ENCODE measurements at places on chromosomes 3 and 15. TPM values are rescaled to one million over a fixed set of nuclear protein-coding genes. Genes with fewer than 3 reads are reported as not detected.

The ECE2 gene
- total RNA-seq = not detected

The PLA2G4D gene
- total RNA-seq = not detected

The PP2D1 gene
- not detected for total RNA-seq

The KPNA4 gene
- total RNA-seq = 36.6 TPM

The BBX gene
- 77.5 TPM for total RNA-seq

The ITIH1 gene
- not detected for total RNA-seq

The TMC3 gene
- total RNA-seq = not detected

The KLHL40 gene
- total RNA-seq = not detected
